ENCODE measurements at places on chromosomes 2 and 18.

- DNase-seq: no peak
These were observed 16.2 kb downstream of the NEDD4L start for GRCh38 chr18:58060254-58060653.

DNA sequence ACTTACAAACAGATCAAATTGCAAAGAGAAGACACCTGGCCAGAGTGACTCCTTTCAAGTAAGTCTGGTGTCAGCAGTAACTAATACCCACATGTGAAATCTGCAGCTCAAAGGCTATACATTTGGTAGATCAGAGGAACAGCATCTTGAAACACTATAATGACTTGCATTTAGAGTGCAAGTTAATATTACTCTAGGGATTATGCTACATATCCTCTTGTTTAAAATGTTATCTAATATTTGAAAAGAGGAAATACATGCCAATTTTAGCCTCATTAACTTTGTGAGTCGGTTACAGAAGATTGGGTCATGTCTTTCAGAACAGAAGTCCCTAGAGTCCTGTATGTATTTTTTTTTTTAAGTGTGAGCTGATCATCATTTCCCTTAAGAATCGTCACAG is 15.2 kb downstream of the LANCL1 start:
- DNase-seq: no peak

GRCh38 chr18:57439985-57440330 is 4.8 kb downstream of the ONECUT2 start:
- no peak for DNase-seq

DNA sequence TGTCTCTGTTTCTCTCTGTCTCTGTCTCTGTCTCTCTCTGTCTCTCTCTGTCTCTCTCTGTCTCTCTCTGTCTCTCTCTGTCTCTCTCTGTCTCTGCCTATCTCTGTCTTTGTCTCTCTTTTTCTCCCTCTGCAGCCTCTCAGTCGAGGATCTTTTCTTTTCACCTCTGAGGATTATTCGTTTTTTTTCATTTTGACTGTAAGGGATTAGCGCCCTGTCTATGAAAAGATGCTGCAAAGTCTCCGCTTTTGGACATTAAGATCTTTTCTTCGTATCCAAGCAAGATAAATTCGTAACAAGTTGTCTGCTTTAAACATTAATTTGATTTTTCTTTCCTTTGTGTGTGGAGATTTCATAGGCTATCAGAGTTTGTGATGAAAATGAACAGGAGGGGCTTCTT is 191.2 kb upstream of the TPO start:
- DNase-seq: no peak

DNA sequence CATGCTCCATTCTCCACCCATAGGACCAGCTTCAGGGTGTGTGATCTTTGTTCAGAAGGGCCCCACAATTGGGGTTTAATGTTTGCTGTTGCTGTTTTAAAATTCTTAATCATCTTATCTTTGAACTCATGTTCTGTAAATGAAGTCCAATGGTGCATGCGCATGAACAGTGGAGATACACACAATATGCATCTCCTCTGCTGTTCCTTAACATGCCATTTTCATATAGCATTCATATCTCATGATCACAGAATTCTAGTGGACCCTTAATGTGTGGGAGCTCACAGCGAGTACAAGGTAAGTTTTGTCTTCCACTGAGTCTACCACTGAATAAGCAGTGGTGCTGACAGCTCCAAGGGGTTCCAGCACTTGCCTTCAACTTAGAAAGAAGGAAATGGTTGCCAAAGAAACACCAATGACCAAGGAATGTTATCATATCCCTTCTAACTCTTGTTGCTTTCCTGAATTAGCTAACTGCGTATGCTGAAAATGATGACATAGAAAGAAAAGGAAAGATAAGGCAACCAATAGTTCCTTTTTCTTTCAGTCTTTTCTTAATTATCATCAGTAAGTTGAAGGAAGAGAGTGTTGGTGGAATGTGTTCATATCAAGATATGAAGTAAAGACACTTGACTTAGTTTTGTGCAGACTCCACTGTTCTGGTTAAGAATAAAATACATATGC is 258.9 kb upstream of the FBXO11 start:
- DNase-seq: no peak

- no peak for DNase-seq
These were observed 96.8 kb downstream of the UBE2E3 start for GRCh38 chr2:181077128-181077709.

DNA sequence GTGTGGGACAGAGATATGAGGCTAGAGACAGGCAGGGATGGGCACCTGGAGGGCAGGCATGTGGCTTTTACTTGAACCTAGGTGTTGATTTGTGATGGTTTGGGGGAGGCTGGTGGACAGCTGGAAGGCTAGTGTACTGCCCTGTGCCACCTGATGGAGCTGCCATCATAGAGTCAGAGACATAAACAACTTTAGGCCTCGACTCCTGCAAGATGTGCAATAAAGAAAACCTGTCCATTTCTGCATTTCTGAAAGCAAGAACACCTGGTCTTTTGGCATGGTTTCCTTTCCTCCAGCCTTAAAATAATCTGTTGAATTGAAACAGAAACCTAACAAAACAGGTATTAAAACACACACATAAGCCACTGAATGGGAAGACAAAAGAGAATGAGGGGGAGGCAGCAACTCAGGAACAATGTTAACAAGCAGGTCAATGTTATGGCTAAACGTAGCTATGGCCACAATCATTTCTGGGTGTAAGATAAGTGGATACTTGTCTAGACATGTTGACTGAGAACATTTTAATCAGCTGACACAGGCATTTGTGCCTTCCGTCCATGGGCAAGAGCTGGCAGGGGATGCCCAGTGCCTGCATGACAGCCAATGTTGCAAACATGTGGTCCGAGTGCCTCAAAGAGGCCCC is 87.8 kb downstream of the KCTD1 start:
- DNase-seq: no peak

- DNase-seq: peak; percentile 52
These were observed at the start of gene FHL2 for GRCh38 chr2:105398336-105399206. FHL2 (minus strand) TSS chr2:105399051; CDS start chr2:105386516, 12,535 bp downstream.

DNA sequence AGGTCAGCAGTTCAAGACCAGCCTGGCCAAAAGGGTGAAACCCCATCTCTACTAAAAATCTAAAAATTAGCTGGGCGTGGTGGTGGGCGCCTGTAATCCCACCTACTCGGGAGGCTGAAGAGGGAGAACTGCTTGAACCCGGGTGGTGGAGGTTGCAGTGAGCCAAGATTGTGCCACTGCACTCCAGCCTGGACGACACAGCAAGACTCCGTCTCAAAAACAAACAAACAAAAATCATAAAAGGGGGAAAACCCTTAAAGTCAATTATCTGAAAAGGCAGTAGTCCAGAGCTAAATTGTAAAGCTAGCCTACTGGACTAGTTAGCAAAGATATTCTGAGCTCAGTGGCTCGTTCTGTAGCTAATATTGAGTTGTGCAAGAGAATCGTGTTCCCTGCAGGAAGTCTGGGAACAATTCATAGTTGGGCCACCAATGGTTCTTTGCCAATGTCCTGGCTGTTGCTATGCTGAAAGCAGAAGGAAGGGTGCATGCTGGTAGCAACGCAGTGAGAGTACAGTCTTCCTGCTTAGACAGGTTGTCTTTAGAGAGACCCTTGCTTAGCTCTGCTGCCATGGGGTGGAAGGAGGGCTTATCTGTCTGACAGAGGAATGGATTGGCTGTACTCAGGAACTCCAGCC is 4.3 kb downstream of the TGOLN2 start:
- no peak for DNase-seq

DNA sequence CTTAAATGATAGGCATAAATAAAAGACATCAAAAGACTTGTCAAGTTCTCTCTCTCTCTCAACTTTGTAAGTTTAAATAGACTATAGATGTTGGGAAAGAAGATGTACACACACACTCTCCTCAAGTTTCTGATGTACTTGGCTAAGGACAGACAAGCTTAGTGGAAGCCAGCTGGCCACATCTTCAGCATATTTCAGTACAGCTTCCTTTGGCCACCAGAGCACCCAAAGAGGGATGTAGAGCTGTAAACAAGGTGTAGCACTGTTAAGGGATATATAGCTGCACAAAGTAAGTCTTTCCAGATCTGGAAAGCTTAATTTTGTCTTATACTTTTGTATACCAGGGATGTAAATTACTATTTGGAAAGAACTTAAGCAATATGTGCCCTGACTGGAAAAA is 64.3 kb upstream of the MSTN start:
- no peak for DNase-seq

DNA sequence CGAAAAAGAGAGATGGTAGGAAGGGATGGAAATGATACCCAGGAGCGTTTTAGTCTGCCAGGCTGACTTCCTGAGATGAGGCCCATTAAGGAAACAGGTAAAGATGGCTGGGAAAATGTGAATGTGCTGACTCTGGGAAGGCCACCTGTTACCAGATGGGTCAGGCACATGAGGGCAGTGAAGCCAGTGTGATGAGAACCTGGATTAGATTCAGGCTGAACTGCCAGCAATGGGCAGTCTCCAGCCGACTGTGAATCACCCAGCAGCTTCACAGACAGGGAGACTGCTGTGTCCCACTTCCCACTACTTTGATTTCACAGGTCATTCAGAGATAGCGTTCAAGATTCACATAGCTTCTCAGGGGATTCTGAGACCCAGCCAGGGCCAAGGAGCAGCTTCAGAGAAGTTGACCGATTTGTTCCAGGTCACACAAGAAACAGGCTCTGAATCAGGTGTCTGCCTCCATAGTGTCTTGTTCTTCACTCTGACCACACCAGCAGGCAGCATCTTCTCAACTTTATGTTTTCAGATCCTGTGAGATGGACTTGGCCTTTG is 26.4 kb downstream of the CAPN13 start:
- DNase-seq: no peak

DNA sequence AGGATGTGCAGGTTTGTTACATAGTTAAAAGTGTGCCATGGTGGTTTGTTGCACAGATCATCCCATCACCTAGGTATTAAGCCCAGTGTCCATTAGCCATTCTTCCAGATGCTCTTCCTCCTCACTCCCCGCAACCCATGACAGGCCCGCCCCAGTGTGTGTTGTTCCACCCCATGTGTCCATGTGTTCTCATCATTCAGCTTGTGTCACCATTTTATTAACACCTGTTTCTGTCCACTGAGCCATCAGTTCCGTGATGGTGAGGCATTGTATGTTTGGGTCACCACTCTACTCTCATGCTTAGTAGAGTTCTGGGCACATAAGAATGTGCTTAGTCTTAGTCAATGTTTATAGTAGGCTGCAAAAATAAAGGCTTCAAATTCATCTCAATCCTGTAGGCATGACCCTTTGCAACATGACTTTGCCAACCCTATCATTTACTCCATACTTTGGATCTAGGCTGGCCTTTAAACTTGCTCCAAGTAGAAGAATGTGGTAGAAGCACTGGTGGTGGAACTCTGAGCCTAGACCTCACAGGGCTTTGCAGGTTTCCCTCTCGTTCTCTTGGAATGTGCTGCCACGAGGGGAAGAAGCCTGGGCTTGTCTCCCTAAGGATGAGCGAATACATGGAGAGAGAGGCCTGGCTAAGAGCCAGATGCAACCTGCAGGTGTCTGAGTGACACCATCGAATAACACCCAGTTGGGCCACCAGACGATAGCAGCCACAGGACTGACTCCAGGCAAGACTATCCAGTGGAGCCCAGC is 161.5 kb downstream of the NAPG start:
- DNase-seq: no peak

- no peak for DNase-seq
These were observed 1.1 kb downstream of the EEF1B2 start for GRCh38 chr2:206160807-206161179.

DNA sequence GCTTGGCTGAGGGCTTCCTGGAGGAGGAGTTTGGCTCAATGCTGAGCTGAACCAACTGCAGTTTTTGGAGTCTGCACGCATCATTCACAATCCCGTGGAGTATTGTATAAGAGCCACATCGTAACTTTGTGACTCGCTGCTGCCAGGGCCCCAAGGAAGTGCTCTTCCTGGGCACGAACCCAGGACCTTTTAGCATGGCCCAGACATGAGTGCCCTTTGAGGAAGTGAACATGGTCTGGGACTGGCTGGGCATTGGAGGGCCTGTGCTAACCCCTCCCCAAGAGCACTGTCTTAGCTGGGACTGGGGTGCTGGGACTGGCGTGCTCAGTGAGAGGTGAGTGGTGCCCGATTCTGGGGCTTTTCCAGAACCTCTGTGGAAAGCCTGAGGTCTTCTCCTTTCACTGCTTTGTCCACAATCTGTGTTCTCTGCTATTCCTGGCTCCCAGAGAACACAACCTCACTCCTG is 88.6 kb downstream of the LIPG start:
- no peak for DNase-seq

GRCh38 chr18:36942264-36942663 is 113.3 kb downstream of the KIAA1328 start:
- DNase-seq: no peak
